Stimulated activated CD4-positive, alpha-beta T cell treated with anti-CD3 and anti-CD28 coated beads, Interleukin-4, amount 100 ng/mL, for 48 hours (primary cell): ENCODE measurements at places on chromosomes 5 and 9.

DNA sequence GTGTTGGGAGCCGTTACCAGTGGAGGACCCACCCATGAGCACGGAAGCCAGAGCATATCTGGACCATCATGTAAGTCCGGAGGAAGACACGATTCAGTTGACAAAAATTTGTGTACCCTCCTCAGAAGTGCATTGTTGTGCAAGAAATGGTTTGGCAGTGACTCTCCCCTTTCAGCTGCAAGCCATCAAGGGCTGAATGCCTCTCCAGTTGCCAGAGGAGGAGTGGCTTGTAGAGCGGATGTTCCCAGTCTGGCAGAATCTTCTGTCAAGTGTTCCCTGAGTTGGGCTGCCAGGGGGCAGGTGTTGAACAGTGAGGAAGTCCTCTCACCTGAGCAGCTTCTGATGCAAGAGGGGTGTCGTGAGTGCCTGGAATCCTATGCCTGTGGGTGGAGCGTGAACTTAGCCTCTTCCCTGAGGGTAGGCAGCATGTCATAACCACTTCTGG is 27.6 kb upstream of the CDKN2AIPNL start:
- DNase-seq, result no peak

DNA sequence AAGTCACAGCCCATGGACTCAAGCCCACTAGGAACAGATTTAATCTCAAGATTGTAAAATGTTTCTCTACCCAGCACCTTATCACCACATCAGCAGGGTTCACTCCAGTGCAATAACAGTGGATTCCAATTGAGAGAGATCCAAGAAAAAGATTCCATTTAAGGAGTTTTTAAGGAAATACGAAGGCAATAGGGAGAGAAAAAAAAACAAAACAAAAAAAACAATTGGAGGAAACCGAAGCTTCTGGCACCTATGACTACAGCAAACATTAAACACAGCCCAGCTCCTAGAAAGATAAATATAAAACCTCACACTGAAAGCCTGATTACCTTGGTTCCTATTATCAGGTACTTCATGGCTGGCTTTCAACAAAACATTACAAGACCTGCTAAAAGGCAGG is 192.7 kb downstream of the DAB2IP start:
- DNase-seq, result no peak

DNA sequence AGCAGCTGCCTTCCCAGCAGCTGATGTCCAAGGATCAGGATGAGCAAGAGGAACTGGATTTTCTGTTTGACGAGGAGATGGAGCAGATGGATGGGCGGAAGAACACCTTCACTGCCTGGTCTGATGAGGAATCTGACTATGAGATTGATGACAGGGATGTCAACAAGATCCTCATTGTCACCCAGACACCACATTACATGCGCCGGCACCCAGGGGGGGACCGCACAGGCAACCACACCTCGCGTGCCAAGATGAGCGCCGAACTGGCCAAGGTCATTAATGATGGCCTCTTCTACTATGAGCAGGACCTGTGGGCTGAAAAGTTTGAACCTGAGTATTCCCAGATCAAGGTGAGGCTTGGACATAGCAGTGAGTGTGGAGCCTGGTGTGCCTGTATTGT is 46.9 kb downstream of the LARP1 start:
- no peak for DNase-seq

DNA sequence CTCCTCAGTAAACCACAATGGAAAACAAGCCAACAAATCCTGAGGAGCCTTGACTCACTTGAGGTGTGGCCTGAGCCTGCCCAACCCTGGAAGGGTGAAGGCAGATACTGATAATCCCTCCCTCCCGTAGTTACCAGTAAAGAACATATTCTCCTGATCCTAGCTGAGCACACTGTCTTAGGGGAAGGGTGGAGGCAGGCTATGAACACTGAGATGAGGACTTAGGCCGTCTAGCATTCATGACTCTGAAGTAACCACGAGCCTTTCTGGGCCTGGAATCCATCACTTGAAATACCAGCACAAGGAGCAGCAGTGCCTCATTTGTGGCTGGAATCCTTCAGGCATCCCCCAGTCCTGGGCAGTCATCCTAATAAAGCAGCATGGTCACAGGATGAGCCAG is 124.5 kb upstream of the PRLR start:
- no peak for DNase-seq

- no peak for DNase-seq
Observed at GRCh38 chr9:133430244-133430643, 8.1 kb downstream of the ADAMTS13 start.

GRCh38 chr9:130331573-130331972 is 66.0 kb downstream of the HMCN2 start:
- no peak for DNase-seq

GRCh38 chr5:153237671-153238332 is 252.7 kb upstream of the GRIA1 start:
- no peak for DNase-seq

DNA sequence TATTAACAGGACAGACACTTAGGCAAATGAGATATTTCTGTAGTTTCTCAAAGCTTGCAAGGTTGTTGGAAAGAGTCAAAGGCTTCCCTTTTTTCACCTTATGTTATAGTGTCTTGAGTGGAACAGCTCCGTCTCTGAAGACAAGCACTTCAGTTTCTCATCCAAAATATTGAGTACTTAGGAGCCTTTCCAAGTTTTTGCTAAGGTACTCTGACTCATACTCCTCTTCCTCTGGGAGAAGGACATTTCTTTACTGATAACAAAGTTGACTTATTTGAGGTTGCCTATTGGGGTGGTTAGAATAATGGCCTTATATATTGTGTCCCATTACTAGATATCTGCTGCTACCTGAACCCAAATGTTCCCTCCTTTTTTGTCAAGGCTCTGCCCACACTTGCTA is 869.6 kb downstream of the MAT2B start:
- DNase-seq, result no peak

DNA sequence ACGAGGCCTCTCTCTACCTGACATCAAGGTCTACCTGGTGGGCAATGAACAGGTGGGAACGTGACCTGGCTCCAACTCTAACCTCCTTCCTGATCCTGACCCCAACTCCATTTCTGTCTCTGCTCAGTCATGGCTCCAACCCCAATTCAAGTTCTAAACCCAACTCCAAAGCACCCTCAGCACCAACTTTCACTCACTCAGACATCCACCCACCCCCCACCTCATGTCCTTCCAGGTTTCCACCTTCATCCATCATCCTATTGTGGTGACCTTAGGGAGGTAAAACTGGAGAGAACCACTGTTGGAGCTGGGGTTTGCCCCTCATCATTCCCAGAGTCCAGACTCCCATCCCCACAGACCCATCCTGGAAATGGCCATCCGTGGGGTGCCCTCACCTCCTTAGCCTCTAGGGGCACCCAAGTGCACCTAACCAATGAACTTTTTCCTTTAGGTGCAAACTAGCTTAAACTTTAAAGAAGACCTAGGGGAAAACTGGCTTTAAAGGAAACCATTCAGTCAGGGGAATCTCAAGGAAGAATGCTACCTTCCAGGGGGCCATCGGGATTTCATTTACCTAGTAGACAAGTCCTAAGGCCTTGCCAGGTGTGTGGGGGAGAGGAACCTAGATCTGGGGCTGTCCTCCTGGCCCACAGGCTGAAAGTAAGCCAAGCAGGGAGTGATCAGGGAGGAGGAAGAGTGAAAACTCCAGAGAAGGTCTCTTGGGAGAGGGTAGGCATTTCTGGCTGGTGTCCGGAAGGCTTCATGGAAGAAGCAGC is 11.3 kb downstream of the RGS14 start:
- no peak for DNase-seq

GRCh38 chr5:91150234-91150633 is 232.9 kb downstream of the ARRDC3 start:
- no peak for DNase-seq

GRCh38 chr5:91139572-91140200 is 243.4 kb downstream of the ARRDC3 start:
- DNase-seq, result no peak

GRCh38 chr5:16721151-16722096 is 104.6 kb upstream of the RETREG1 start:
- DNase-seq, result no peak

DNA sequence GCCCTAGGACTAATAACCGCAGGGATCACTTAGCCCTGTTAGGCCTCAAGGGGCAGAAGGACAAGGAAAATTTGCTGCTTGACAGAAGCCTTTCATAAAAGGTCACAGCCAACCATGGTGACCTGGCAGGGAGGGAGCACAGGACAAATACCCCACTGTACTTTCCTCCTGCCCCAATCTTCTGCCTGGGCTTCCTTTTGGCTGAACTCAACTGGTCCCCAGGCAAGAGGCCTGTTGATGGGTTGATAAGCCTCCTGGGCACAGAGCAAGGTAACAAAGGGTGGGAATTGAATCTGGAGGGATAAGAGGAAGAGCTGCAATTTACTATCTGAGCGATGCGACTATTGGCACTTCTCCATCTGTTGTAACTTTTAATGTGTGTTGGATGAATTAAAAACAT is 392.9 kb downstream of the RASEF start:
- no peak for DNase-seq

DNA sequence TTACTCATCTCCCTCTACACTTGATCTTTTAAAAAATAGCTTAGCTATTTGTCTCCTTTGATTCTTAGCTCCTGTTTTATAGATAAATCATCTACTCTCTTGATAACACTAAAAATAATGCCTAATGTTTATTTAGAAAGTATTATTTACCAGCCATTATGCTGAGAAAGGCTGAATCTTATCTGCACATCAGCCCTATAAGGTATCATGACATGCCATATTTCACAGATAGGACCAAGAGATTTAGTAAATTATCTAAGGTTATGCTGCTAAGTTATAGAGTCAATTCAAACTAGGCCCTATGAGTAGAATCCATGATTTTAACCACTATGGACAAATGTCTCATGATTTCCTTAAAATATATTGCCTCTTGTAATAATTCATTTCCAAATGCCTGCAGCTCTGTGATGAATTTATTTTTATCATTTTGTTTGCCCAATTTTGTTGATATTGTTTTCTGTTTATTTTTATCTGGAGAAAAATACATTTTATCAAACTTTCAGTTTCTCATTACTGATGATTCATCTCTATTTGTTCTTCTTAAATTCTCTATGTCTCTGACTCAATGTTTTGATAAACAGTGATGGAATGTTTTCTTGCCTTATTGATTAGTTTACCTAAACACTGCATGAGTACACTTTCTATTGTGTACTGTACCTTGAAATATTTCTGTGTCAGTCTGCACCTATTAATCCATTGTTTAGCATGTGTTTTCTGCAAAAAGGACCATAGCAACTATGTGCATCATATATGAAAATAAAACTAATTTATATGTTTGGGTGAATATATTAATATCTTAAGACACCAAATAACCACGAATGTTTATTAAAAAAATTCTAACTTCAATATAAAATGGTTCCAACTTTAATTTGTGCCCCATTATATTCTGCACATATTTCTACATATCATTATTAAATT is 300.8 kb downstream of the CDH9 start:
- no peak for DNase-seq

GRCh38 chr9:120583958-120584369 is 4.0 kb upstream of the CDK5RAP2 start:
- DNase-seq, result no peak

DNA sequence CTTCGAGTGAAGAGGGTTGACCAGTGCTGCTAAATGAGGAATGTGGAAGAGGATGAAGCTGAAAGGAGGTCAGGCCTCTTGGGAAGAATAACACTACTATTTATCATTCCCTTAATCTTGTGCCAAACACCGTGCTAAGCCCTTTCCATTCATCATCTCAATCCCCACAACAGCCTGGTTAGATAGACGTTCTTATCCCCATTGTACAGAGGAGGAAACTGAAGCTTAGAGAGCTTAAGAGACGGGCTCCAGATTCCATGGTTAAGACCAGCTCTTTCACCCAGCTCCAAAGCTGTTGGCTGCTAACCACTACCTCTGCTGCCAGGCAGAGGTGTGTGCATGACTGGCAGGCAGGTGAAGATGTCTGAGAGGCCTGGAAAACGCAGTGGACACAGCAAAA is 868 bp upstream of the EPB41L4B start:
- no peak for DNase-seq

GRCh38 chr9:25207402-25208195 is 470.6 kb downstream of the TUSC1 start:
- DNase-seq, result no peak

- no peak for DNase-seq
Observed at GRCh38 chr5:170985486-170985885, 123.7 kb downstream of the RANBP17 start.

GRCh38 chr5:85453026-85453349 is 1068.3 kb upstream of the EDIL3 start:
- DNase-seq, result no peak

DNA sequence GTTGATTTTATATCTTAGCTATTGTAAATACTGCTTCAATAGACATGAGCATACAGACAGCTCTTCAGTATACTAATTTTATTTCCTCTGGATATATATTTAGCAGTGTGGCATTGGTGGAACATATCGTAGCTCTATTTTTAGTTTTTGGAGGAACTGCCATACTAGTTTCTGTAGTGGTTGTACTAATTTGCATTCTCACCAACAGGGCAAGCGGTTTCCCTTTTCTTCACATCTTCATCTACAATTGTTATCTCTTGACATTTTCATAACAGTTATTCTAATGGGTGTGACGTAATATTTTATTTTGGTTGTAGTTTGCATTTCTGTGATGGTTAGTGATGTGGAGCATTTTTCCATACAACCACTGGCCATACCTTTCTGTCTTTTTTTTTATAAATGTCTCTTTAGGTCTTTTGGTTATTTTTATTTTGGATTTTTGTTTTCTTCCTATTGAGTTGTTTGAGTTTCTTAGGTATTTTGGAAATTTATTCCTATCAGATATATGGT is 32.5 kb downstream of the TAF11L14 start:
- no peak for DNase-seq

- DNase-seq, result no peak
Observed at GRCh38 chr9:94801681-94802080, 75.2 kb downstream of the AOPEP start.

GRCh38 chr5:7874639-7875038 is 5.7 kb downstream of the MTRR start:
- DNase-seq, result no peak

DNA sequence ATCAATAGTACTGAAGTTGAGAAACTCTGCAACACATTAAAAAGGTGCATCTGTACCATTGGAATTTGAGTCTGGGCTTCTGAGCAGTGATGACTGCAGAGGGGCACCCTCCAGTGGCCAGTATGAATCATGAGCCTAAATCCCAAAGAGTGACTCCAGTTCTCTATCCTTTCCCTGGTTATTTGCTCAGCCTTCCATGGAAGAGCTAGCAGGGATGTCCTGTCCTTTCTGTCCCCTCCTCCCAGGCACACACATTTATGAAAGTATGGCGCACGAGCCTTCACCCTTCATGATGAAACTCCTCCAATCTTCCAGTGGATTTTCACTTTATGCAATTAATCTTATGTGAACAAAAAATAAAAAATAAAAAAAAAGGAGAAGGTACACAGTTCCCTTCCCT is 81.0 kb downstream of the ESM1 start:
- DNase-seq, result no peak

DNA sequence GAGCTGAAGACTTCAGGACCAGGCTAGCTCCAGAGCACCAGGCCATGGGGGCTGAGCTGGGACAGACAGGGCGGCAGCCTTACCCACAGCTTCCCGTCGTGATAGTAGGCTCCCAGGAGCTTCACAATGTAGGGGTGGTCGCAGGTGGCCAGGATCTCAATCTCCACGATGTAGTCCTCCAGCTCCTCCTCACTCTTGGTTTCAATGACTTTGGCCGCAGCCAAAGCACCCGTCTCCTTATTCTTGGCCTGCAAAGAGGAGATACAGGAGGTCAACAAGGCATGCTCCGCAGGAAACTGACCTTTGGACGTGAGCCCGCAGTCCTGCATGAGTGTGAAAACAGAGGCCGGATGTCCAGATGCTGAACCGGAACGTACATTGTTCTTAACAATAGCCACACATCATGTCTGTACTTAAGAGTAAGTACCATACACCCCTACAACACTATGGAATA is 31.5 kb downstream of the STK10 start:
- DNase-seq, result no peak
